ENCODE measurements at places on chromosomes 6 and 20.

DNA sequence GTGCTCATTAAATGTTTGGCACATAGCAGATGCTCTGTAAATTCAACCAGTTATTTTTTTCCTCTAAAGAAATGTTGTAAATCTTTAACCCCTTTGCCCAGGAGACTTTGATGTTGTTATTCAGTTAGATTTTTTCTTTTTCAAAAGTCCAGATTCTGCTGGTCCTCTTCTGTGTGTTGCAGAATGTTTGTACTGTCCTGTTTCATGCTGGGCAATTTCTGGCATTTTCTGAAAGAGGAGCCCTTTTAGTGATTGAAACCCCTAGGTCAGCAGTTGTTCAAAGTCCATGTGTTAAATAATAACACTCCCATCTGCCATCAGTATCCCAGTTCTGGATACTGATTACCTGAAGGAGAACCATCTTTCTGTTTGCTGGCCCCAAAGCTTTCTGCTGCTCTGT lies 1.3 kb upstream of the SLC17A1 start:
- no peak for DNase-seq

DNA sequence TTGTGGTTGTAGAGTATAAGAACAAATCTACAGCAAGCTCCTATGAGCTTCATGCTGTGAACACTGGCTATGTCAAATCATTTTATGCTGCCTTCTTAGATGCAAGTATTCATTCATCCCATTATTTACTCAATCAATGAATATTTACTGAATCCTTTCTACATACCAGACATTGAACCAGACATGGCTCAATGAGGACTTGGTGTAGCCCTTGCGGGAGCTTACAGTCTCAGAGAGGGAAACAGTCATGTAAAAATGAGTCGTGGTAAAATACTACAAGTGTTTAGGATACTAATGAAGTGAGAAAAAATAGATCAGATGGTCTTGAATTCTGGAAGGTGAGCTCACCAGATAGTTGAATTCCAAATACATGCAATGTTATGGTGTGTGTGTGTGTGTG lies 44.8 kb upstream of the ENPP1 start:
- no peak for DNase-seq

DNA sequence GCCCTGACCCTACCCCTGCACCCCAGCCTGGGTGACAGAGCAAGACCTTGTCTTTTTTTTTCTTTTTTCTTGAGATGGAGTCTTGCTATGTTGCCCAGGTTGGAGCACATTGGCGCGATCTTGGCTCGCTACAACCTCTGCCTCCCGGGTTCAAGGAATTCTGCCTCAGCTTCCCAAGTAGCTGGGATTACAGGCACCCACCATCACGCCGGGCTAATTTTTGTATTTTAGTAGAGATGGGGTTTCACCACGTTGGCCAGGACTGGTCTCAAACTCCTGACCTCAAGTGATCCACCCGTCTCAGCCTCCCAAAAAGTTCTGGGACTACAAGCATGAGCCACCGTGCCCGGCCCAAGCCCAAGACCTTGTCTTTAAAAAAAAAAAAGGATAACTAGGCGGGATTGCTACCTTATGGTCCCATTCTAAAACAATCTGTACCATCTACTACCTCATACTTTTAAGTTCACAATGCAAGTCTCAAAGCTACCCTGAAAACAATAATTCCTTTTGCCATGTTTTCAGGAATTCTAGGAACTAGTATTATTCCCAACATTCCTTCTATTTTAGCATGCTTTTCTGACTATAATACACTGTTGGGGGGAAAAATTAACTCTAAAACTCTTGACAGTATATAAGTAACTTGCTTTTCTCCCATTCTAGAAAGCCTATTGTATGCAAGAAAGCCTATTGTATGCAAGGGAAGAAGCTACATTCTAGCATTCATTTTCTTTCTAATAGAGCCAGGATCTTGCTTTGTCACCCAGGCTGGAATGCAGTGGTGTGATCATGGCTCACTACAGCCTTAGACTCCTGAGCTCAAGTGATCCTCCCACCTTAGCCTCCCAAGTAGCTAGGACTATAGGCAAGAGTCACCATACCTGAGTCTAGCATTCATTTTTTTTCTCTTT lies 6.6 kb downstream of the TUBB start:
- DNase-seq: no peak

- no peak for DNase-seq
Observed at GRCh38 chr20:14616003-14616402, 278.6 kb upstream of the FLRT3 start.

DNA sequence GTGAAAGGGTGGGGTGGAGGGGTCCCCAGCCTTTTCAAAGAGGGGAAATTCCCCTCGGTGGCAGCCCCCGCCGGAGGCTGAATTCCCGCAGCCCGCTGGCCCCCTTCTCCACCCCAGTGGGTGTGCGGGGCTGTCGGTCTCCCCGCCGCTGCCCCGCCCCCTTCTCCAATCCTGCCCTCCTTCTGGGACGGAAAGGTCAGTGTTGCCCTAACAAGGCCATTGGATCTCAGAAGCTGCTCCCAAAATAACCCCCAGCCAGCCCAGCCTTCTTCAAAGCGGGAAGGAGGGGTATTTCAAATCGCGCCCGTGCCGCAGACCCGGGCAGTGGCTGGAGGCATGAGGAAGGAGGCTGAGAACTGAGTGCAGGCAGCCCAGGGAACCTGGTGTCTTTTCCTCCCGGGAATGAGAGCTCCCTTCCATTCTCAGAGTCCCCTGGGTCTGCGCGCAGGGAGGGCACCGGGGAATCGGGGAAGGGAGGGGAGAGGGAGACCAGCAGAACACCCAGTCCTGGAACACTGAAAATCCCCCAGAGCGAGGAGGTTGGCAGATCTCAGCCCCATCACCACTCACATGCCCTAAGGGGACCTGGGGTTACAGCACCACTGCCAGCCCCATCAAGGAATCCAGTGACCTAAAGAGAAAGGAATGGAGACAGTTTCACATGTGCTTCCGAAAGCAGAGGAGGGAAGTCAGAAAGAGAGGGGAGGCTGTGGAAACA lies at the start of gene JPH2:
TSS of gene JPH2 (minus strand) at position 135 of the 718 bp plus-strand sequence. CDS start 483 bp downstream, outside the sequence.
- no peak for DNase-seq

DNA sequence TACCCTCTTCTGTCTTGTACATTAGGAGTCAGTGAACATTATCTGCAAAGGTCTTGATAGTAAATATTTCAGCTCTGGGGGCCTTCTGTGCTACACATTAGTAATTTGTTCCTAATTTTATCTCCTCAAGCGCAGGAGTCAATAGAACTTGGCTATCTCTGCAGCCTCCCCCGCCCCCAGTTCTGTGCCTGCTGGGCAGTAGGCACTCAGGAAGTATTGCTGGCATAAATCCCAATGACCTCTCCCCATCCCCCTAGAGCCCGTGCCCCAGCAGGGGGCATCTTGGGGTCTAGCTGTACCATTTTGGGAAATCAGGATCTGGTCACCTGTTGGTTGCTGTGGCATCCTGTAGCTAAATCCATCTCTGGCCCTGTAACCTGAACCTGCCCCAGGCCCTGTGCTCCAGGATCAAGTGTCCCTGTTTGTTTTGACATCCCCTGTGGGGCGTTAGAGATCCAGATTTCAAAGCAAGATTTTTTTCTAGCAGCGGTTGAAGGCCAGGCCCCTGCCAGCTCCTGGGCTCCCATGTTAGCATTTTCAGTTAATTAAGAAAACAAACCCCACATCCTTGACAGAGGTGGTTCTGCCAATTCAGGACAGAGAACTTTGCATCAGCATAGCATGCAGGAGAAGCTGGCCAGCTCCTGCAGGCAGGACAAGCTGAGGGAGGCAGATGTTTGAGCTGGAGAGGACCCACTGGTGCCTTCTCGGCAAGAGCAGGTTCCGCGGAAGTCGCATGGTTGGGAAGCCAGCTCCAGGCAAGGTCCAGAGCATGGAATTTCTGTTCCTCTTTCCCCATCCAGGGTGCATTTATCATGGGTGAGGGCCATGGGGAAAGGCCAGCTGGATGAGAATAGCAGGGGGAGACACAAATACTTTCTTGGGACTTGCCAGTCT lies 32.1 kb downstream of the DAAM2 start:
- no peak for DNase-seq

DNA sequence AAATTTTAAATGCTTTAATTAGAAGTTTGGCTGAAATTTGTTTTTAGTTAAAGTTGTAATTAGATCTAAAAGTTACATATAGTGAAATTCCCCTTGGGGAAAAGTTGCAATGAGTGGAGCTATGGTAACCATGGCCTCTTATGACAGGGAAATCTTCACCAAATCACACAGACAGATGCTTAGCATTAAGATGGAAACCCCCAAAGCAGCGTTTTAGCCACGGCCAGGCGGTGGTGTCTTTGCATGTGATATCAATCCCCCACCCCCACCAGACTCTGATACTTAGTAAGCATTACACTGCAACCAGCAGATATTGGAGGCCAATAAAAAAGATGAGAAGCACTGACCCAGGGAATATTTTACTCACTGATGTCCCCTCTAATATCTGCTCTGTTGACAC lies 75.7 kb downstream of the REPS1 start:
- no peak for DNase-seq

DNA sequence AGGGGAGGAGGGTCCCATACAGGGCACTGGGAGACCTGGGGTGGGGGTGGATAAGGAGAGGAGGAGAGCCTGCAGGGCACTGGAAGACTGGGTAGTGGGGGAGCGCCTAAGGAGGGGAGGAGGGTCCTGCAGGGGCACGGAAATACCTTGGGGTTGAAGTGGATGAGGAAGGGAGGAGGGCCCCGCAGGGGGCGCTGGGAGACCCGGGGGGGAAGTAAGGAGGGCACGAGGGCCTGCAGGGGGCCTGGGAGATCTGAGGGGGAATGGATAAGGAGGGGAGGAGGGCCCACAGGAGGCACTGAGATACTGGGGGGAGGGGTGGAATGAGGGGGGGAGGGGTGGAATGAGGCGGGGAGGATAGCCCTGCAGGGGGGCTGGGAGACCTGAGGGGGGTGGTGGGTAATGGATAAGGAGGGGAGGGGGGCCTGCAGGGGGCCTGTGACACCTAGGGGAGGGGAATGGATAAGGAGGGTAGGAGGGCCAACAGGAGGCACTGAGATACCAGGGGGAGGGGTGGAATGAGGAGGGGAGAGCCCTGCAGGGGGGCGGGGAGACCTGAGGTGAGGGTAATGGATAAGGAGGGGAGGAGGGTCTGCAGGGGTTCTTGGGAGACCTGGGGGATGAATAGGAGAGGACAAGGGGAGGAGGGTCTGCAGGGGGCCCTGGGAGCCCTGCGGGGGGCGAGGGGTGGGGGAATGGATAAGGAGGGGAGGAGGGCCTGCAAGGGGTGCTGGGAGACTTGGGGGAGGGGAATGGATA lies 567 bp upstream of the CTCFL start:
- no peak for DNase-seq

All from stimulated activated CD4-positive, alpha-beta T cell treated with anti-CD3 and anti-CD28 coated beads, Interleukin-2, amount 100 ng/mL, for 48 hours (primary cell).